Stimulated activated CD8-positive, alpha-beta memory T cell treated with anti-CD3 and anti-CD28 coated beads, Interleukin-2, amount 100 ng/mL, for 1 hour (primary cell): ENCODE measurements at places on chromosomes 16 and 17.

GRCh38 chr17:835263-835662 lies 53.1 kb downstream of the MRM3 start:
- no peak for DNase-seq

- DNase-seq, result no peak
These were observed 10.3 kb downstream of the C17orf113 start for GRCh38 chr17:42039794-42040763.

DNA sequence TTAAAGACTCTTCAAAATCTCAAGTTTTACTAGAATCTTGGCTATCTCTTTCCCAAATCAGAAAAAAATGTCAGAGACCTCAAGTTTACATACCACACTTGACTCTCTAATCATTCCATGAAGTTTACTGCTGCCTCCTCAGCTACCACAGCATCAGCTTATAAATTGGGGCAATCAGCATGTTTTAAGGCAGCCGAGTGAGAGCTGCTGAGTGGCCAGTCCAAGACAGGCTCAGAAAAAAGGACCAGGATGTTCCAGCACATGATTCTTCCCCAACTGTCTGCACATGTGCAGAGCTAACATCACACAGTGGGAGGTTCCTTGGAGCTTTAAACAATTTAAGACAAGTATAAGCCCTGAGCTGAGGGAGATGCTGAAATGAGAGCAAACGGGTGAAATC lies 140.6 kb upstream of the NUDT7 start:
- no peak for DNase-seq

DNA sequence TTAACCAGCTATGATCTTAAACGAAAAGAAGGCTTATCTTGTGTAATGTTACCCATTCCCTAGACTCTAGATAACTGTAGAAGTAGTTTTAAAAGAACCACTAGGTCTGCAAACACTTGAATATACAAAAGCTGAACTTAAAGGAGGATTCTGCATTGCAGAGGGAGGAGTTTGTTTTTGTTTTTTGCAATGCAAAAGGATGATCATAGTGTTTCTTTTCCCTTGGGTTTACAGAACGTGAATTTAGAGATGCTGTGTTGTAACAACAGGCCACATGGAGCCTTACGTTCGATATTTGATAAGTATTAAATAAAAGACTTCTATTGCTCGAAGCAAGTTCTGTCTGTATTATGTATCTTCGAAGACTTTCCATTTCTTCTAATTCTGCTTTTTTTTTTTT lies 77.6 kb downstream of the CHD9 start:
- DNase-seq, result no peak

GRCh38 chr17:35416659-35417058 lies 15.6 kb downstream of the SLFN12 start:
- DNase-seq, result no peak

DNA sequence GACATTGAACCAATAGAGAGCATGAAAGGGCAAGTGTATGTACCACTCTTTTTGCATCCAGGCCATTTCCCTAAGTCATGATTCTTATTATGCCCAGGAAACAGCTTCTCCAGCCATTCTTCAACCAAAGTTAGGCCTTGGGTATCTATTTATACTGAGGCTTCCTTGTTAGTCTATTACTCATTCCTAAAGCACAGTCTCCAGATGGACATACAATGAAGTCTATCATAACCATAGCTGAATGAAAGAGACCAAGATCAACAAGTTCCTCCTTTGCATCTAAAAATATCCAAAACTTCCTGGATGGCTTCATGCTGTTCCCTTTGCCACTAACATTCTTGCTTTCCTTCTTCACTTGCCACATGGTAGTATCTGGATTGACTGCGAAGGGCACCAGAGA lies 265.9 kb downstream of the CDH8 start:
- DNase-seq, result no peak

DNA sequence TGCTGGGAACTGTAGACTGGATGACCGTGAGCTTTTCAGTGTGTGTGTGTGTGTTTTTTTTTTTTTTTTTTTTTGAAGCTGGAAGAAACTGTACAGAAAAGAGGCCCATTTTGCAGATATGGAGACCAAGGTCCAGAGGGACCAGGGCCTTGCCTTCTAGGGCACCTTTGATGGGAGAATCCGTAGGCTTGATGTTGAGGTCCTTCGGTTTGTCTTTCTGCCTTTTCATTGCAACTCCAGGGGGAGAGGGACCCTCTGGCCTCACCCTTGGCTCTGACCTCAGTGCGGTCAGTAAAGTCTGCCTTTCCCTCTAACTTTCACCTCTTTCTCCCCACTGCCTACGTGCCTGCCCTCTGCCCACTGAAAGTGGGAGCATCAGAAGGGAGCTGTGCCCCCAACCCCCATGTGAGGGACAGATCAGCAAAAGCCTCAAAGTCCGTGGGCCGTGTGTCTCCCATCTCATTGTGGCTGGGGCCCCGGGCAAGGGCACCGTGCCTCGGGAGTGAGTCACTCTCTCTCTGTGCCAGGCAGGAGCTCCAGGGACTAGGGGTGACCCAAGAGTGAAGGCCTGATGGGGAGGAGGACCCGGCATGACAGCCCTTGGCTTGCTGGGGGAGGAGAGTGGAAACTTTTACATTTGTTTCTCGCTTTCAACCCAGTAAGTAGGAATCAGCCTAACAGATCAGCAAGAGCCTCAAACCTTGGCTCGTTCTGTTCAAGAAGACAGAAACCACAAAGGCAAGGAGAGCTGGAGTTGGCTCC lies 123.6 kb downstream of the CMIP start:
- no peak for DNase-seq

DNA sequence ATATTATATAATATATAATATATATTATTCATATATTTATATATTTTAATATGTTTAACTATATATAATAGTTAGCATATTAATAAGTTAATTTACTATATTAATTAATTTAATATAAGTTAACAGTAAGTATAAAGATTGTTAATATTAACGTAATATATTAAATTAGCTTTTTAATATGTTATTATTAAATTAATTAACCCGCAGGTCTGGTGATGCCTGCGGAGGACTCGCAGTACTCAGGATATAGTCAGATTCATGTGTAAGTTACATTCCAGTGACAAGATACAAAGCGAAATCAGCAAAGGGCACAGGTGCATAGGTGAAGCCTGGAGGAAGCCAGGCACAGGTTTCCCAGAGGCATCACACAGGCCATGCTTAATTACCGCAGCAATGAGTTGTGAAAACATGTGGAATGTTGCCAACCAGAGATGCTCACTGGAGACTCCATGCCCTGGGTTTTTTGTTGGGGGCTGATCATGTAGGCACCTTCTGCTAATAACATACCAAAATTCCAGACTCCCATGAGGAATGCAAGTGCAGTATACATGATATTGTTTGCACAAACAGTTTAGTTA lies 130.4 kb upstream of the MPHOSPH6 start:
- DNase-seq, result no peak

DNA sequence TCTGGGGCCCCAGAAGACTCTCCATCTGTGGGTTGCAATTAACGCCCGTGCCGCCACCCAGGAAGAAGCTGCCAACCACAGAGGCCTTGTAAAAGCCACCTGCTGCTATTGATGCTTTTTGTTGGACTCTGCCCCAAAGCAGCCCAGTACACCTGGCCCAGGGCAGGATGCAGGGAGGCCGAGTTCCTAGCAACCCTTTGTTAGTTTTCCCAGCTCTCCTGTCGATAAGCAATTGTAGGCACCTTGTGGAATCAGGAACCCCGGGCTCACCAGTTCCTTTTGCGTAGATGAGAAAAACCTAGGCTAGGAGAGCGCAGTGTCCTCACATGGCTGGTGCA lies 103.3 kb downstream of the ABCC6 start:
- DNase-seq, result no peak

GRCh38 chr16:49725651-49726050 lies 130.3 kb downstream of the ZNF423 start:
- no peak for DNase-seq

- DNase-seq, result no peak
These were observed 73.7 kb downstream of the ADCY9 start for GRCh38 chr16:4042581-4042980.

DNA sequence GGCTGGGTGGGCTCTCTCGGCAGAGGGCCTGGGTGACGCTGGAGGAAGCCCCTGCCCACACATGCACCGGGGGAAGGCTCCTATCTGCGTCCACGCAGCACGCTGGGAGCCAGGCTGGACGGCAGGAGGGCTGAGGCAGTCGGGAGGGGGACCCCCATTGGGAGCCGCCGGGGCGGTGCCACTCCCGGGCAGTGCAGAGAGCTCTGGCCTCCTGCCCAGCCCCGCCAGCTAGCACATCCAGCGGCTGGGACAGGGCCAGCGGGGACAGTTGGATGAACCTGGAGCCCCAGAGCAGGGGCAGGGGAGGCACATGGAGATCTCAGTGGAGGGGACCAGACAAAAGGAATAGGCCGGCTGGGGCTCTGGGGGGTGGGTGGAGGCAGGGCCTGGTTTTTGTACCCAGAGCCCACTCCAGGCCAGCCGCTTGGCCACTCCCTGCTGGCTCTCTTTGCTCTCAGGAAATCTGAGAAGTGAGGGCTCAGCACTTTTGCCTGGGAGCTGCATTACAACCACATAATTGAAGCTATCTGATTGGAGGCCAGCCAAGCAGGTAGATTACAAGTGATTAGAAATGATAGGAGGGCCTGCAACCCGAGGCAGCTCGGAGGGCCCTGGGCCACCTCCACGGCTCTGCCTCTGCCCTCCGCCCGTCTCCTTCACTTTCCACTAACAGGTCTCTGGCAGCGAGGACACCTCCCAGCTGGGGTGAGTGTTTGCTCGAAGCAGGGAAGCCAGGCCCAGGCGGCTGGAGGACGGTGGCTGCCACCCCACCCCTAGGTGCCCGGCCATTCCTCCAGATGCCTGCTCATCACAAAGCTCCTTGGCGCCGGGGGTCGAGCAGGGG lies 40.1 kb downstream of the ENGASE start:
- no peak for DNase-seq

GRCh38 chr17:15882058-15882720 lies 62.7 kb upstream of the ADORA2B start:
- DNase-seq, result no peak

- DNase-seq, result no peak
These were observed 19.9 kb downstream of the CEP295NL start for GRCh38 chr17:78883089-78883532.

DNA sequence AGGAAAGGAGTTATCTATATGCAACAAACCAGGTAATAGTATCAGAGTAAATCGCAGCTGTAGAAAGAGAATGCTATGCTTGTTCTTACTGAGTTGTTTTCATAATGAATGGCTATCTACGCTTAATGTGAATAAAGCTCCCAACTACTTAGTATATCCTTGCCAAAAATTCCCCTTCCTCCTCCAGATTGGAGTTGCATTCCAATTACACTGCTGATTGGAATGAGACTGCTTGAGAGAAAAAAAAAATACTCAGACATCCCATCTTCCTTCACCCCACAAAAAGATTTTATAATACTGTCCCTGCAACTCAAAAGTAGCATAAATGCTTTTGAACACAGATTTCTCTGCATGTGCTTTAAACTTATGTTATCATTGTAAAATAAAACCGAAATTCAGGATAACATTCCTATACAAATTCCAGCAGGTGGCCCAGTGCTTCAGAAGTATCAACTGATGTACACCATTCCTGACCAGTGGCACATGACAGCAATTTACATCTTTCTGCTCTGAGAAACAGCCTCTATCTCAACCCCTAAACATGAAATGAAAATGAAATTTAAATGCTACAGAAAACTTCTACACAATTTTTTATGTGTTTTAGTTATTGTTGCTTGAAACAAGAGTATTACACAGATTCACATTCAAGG lies 47.0 kb downstream of the SMURF2 start:
- no peak for DNase-seq

DNA sequence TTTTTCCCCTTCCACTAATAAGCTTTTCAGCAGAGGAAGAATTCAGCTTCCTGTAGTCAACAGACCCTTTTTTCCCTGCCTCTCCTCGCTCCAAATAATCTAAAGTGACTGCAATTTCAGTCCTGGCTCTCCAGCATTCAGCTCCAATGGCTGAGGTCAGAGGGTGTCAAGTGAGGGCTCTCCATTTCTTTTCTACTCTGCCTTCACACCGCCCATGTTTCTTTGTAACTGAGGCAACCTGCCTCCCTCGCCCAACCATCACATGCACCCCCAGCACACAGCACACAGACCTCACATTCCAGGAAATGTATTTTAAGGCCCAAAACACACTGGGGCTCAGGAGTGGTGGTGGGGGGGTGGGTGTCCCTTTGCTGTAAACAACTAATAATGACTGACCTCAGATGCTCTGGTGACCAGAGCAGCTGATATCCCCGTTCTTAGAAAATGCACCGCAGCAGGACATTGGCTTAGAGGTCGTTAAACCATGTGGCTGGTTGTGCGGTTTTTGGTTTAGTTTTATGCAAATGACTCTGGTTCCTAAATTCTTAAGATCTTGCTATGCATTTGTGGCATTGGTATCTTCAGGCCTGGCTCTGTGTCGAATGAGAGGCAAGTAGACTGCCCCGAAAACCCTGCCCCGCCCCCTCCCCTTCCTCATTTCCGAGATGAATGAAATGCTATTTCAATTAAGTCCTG lies 203.6 kb downstream of the ZFHX3 start:
- DNase-seq, result no peak
